ENCODE measurements at places on chromosomes 5 and 9. TPM values are rescaled to one million over a fixed set of nuclear protein-coding genes. Genes with fewer than 3 reads are reported as not detected.

Gene IFNB1
- not detected for polyA plus RNA-seq

Gene PTGDS
- polyA plus RNA-seq: 135 TPM

Gene BTF3
- polyA plus RNA-seq: 455 TPM

Gene GLRA1
- polyA plus RNA-seq: 0.35 TPM

Gene PCDHGA6
- 0.30 TPM for polyA plus RNA-seq

Gene PCDHGA10
- 7.8 TPM for polyA plus RNA-seq

Gene CAMSAP1
- polyA plus RNA-seq: 5.1 TPM

Gene FRRS1L
- 37.6 TPM for polyA plus RNA-seq

Gene IFNA21
- polyA plus RNA-seq: not detected

Gene SHISAL2B
- polyA plus RNA-seq: not detected

Gene TEX48
- polyA plus RNA-seq: not detected

Gene DMAC1
- 101 TPM for polyA plus RNA-seq

Gene NLN
- polyA plus RNA-seq: 3.0 TPM

Gene LURAP1L
- 3.6 TPM for polyA plus RNA-seq

Gene ADRB2
- not detected for polyA plus RNA-seq

Gene RUSC2
- polyA plus RNA-seq: 3.3 TPM

Gene PLCXD3
- polyA plus RNA-seq: 9.7 TPM

Gene TRIM52
- polyA plus RNA-seq: 13.8 TPM

Gene DBH
- polyA plus RNA-seq: not detected

Gene PNPLA7
- polyA plus RNA-seq: not detected

Gene PCDHGA1
- 0.69 TPM for polyA plus RNA-seq

Gene ANKRD31
- 0.42 TPM for polyA plus RNA-seq

Gene ACOT12
- polyA plus RNA-seq: not detected

Gene ADAMTSL1
- polyA plus RNA-seq: 2.9 TPM

Gene ZNF79
- polyA plus RNA-seq: 2.4 TPM

Gene RNF208
- polyA plus RNA-seq: 5.0 TPM

Gene PFN3
- polyA plus RNA-seq: not detected

Gene TAF11L10
- polyA plus RNA-seq: not detected

Gene GRM6
- 0.05 TPM for polyA plus RNA-seq

Gene DPH7
- 2.9 TPM for polyA plus RNA-seq

Gene DHFR
- polyA plus RNA-seq: 9.2 TPM

Gene NXNL2
- not detected for polyA plus RNA-seq

Gene SLIT3
- 11.9 TPM for polyA plus RNA-seq

Gene ZNF474
- not detected for polyA plus RNA-seq

Gene CNOT6
- 3.0 TPM for polyA plus RNA-seq

Gene ADGRD2
- not detected for polyA plus RNA-seq

Gene CDO1
- polyA plus RNA-seq: 40.0 TPM

Gene LCP2
- 0.15 TPM for polyA plus RNA-seq

Gene CORO2A
- not detected for polyA plus RNA-seq

Gene CATSPER3
- not detected for polyA plus RNA-seq

Gene CARTPT
- polyA plus RNA-seq: not detected

Gene F2RL1
- not detected for polyA plus RNA-seq

Gene CLIC3
- polyA plus RNA-seq: not detected

Gene AMBP
- not detected for polyA plus RNA-seq

Gene PRR16
- polyA plus RNA-seq: 0.25 TPM

Gene GFRA3
- polyA plus RNA-seq: 6.5 TPM

Gene PCDHA10
- polyA plus RNA-seq: 23.1 TPM

Gene PKD2L2
- not detected for polyA plus RNA-seq

Gene SLC4A9
- polyA plus RNA-seq: 0.11 TPM

Gene SCGB3A2
- not detected for polyA plus RNA-seq

Gene SH3RF2
- polyA plus RNA-seq: not detected

Gene PCDHGB4
- polyA plus RNA-seq: 2.1 TPM

Gene ADGRV1
- polyA plus RNA-seq: 36.2 TPM

Gene DDX46
- 35.5 TPM for polyA plus RNA-seq

Gene OR2V2
- polyA plus RNA-seq: not detected

Gene TARS1
- 122 TPM for polyA plus RNA-seq

All from Purkinje cell (primary cell).